ENCODE measurements at places on chromosomes 12 and 14.

DNA sequence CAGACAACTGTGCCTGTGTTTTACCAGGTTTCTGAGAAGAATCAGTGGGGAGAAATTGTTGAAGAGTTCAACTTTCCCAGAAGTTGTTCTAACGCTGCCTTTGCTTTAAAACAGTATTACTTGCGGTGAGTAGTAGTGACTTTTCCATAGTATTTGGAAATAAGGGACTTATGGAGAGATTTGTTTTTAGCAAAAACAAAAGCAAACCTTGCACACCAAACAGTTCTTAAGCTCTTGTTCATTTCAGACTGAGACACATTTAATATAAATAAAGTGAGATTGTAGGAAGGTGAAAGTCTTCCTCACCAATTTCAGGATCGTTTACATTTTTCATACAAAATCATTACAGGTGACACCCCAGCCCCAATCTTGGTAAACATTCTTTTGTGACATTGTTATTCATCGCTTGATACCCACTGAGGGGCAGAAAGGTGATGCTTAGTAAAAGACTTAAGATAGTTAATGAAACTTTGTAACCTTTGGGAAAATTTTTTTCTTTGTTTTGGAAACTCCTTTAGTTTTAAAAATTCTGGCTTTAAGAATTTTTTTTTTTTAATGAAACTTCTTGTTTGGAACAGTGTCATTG, 1.8 kb downstream of the ARID2 start:
- no peak for DNase-seq

- DNase-seq, result no peak
These were observed 8.8 kb upstream of the TRAF3 start for GRCh38 chr14:102768223-102769048.

GRCh38 chr12:67042697-67043131, 226.4 kb upstream of the CAND1 start:
- no peak for DNase-seq

DNA sequence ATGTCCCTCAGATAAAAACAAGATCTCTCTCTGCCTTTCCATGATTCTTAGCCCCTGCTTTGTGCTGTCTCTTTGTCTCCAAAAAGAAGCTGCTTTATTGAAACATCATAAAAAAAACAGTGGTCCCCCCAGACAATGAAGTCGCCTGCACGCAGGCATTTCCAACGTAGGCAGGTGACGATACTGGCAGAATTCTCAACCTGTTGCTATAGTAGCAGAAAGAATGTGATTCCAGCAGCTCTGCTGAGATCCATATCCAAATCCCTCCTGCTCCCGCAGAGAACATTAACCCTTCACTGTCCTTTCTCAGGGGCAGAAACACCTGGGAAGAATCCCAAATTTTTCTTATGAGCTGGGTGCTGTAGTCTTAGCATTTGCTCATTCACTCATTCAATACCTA, 84.8 kb downstream of the STON2 start:
- no peak for DNase-seq

- DNase-seq, result no peak
These were observed 195.6 kb upstream of the KRR1 start for GRCh38 chr12:75706786-75707605.

GRCh38 chr12:49933796-49934195, 16.7 kb upstream of the AQP2 start:
- DNase-seq, result no peak
